Uterus (tissue), 4 donors: ENCODE measurements at places on chromosomes 6 and 20. TPM values are rescaled to one million over a fixed set of nuclear protein-coding genes. Genes with fewer than 3 reads are reported as not detected.

PERP gene
- 18.4 TPM for total RNA-seq

KIF25 gene
- not detected for total RNA-seq

PAK5 gene
- 0.07 TPM for total RNA-seq

GLP1R gene
- not detected for total RNA-seq

HLA-F gene
- total RNA-seq = 146 TPM

ADTRP gene
- not detected for total RNA-seq

CASS4 gene
- total RNA-seq = 0.76 TPM

SLC32A1 gene
- total RNA-seq = not detected

SUMO4 gene
- 1.2 TPM for total RNA-seq

CTAGE9 gene
- total RNA-seq = not detected

GRCh38 chr6:136307351-136307750, 17.7 kb upstream of the BCLAF1 start:
- H3K4me1 ChIP-seq = no peaks in the 10 kb centered on the region
- DNase-seq = no peak
- H3K27ac ChIP-seq = no peak overlapping the region
- H3K36me3 ChIP-seq = no peaks in the 10 kb centered on the region

DNA sequence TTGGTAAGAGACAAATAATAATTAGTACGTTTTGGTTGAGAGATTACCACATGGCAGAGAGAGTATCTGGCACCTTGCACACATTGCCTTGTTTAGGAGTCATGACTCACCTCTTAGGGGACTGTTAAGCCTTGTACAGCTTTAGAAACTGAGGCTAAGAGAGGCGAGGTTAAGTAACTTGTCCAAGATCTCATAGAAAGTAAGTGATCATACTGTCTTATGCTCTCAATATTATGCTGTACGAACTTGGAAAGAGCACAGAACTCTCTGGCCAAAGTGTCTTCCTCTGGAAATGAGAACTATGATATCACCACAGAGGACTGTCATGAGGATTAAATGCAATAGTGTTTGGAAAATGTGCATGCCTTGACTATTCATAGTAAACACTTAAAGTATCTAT, 249.0 kb downstream of the UTRN start:
- H3K4me1 ChIP-seq = no peaks in the 10 kb centered on the region
- no peak overlapping the region for H3K27ac ChIP-seq
- DNase-seq = no peak
- no peak overlapping the region for H3K4me3 ChIP-seq

DNA sequence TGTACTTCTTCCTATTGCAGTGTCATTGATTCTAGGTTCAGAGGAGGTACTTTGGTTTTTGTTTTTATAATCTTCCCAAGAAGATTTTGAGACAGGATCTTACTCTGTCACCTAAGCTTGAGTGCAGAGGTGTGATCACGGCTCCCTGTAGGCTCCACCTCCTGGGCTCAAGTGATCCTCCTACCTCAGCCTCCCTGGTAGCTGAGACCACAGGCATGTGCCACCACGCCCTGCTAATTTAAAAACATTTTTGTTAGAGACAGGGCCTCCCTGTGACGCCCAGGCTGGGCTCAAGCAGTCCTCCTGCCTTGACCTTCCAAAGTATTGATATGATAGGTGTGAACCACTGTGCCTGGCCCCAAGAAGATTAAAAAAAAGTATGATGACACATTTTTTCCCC, 3.4 kb upstream of the SLC17A5 start:
- no peak overlapping the region for H3K27ac ChIP-seq
- no peak for DNase-seq
- H3K4me1 ChIP-seq = peaks cover 7% of the 10 kb centered on the region
- no peak overlapping the region for H3K4me3 ChIP-seq
- H3K27me3 ChIP-seq = no peaks in the 10 kb centered on the region
- H3K36me3 ChIP-seq = no peaks in the 10 kb centered on the region

GRCh38 chr20:45833030-45833882, at the start of gene SNX21:
Gene SNX21 (plus strand): TSS chr20:45833799. CDS start chr20:45833920, 121 bp downstream.
- H3K4me1 ChIP-seq = peaks cover 13% of the 10 kb centered on the region
- H3K36me3 ChIP-seq = no peaks in the 10 kb centered on the region
- peak within 1 kb of the TSS; percentile 96 for H3K27ac ChIP-seq
- peak within 1 kb of the TSS; percentile 54 for H3K4me3 ChIP-seq
- no peaks in the 10 kb centered on the region for H3K27me3 ChIP-seq

DNA sequence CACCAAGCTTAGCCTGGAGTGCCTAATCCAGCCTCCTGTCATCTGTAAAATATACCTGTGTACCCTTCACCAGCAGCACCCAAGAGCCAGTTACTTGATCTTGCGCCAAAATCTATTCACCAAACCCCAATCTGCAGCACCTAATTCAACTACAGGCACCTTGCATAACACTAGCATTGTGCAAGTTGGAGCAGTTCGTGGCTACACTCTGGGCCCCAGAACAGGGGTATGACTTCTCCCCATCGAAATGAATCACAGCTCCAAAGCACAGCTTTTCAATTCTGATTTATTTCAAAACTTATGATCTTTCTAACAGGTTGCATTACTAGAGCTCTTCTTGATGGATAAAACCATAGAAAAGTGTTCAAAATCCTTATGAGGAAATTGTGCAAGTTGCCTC, 100.4 kb upstream of the TCF21 start:
- no peak overlapping the region for H3K27ac ChIP-seq
- H3K4me1 ChIP-seq = no peaks in the 10 kb centered on the region
- no peak for DNase-seq
- H3K27me3 ChIP-seq = no peaks in the 10 kb centered on the region
- H3K4me3 ChIP-seq = no peak overlapping the region

DNA sequence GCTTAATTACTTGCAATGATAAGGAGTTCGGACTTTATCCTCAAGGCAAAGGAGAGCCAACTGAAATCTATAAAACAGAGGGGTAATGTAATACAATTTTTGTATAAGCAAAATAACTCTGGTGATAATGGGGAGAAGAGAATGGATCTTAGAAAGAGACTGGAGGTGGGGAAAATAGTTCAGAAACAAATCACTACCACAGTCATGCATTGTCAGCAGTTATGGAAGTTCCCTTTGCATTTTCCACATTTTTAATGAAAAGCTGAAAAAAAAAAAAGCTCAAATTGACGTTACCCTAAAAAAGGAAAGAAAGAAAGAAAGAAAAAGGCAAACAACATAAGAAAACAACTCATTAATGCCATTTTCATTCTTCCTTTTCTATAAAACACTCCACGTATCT, 337.6 kb upstream of the HSF2 start:
- H3K27ac ChIP-seq = no peak overlapping the region
- H3K36me3 ChIP-seq = no peaks in the 10 kb centered on the region
- H3K4me1 ChIP-seq = no peaks in the 10 kb centered on the region

DNA sequence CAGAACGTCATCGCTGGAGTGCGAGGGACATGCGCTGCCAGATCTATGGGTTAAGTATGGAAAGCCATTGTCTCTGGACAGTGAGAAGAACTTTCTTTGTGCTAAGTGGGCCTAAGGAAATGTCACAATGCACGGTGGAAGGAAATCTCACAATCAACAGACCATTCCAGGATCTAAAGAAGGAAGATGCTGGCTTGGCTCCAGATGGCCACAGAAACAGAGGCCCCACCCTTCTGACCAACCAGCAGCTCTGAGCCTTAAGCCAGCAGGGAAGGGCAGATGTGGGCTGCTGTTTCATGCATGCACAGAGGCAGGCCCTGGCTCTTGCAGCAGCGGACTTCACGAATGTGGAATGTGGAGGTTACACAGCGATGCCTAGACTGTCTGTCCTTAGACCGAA, 156.3 kb downstream of the SOBP start:
- peak; percentile 43 for DNase-seq
- H3K4me1 ChIP-seq = no peaks in the 10 kb centered on the region
- no peak overlapping the region for H3K4me3 ChIP-seq
- H3K27ac ChIP-seq = no peak overlapping the region
- H3K27me3 ChIP-seq = no peaks in the 10 kb centered on the region

GRCh38 chr6:75273009-75273408, 11.6 kb downstream of the TMEM30A start:
- no peak overlapping the region for H3K4me3 ChIP-seq
- DNase-seq = no peak
- H3K27ac ChIP-seq = no peak overlapping the region

GRCh38 chr20:22623211-22623610, 38.8 kb upstream of the FOXA2 start:
- H3K4me1 ChIP-seq = no peaks in the 10 kb centered on the region
- H3K4me3 ChIP-seq = no peak overlapping the region
- DNase-seq = no peak
- no peaks in the 10 kb centered on the region for H3K27me3 ChIP-seq
- H3K27ac ChIP-seq = no peak overlapping the region
- no peaks in the 10 kb centered on the region for H3K36me3 ChIP-seq

DNA sequence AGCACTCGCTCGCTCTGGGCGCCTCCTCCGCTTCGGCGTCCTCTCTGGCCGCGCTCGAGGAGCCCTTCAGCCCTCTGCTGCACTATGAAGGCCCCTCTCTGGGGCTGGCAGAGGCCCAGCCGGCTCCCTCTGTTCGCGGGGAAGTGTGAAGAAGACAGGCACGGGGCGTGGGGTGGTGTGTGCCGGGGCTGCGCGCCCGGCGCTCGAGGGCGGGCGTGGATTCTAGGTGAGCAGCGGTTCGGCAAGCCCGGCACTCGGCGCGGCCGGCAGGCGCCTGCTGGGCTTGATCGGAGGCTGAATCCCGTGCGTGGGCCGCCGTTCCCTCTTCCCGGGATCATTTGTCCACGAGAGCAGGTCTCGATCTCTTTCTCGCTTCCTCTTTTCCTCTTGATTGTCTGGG, 153.0 kb downstream of the SLC35B3 start:
- H3K4me1 ChIP-seq = no peaks in the 10 kb centered on the region
- no peaks in the 10 kb centered on the region for H3K27me3 ChIP-seq
- H3K36me3 ChIP-seq = no peaks in the 10 kb centered on the region
- DNase-seq = no peak
- H3K4me3 ChIP-seq = no peak overlapping the region

DNA sequence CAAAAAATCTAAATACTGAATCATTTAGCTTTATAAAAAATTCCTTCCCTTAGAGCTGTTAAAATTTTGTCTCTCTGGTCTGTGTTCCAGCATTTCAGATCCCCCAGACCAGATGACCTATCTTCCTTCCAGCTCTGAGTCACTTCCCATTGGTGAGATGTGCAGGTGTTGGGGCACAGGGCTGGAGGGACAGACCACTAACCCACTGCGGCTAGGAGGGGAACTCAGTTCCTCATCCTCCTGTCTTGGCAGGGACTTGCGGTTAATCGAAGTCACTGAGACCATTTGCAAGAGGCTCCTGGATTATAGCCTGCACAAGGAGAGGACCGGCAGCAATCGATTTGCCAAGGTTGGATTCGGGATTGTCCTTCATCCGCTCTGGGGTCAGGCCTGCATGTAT, 6.0 kb downstream of the CNPY3 start:
- no peaks in the 10 kb centered on the region for H3K4me1 ChIP-seq
- H3K27me3 ChIP-seq = no peaks in the 10 kb centered on the region
- no peak overlapping the region for H3K4me3 ChIP-seq

DNA sequence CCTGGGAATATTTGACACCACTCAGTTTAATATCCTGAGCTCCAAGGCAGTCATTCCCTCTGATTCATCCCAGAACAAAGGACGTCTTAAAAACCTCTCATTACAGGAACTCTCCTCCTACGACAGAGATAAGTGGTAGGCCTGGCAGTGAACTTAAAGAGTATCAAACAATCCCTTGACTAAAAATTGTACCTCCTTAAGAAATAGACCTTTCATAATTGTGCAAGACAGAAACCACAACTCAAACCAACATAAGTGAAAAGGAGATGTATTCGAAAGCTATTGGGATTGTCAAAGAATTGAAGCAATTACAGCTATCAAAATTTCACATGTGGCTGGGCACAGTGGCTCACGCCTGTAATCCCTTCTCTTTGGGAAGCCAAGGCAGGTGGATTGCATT, 19.1 kb upstream of the BNIP5 start:
- no peak for DNase-seq
- H3K36me3 ChIP-seq = no peaks in the 10 kb centered on the region
- H3K4me1 ChIP-seq = no peaks in the 10 kb centered on the region
- H3K27ac ChIP-seq = no peak overlapping the region
- no peak overlapping the region for H3K4me3 ChIP-seq
- no peaks in the 10 kb centered on the region for H3K27me3 ChIP-seq

GRCh38 chr6:90107771-90108282, 188.8 kb downstream of the BACH2 start:
- no peaks in the 10 kb centered on the region for H3K27me3 ChIP-seq
- no peak for DNase-seq
- no peak overlapping the region for H3K27ac ChIP-seq
- no peaks in the 10 kb centered on the region for H3K36me3 ChIP-seq
